Right kidney (tissue), 9 donors: ENCODE measurements at places on chromosomes 12 and 14.

GRCh38 chr12:115860619-115861018 is 416.9 kb downstream of the MED13L start:
- no peak for DNase-seq

DNA sequence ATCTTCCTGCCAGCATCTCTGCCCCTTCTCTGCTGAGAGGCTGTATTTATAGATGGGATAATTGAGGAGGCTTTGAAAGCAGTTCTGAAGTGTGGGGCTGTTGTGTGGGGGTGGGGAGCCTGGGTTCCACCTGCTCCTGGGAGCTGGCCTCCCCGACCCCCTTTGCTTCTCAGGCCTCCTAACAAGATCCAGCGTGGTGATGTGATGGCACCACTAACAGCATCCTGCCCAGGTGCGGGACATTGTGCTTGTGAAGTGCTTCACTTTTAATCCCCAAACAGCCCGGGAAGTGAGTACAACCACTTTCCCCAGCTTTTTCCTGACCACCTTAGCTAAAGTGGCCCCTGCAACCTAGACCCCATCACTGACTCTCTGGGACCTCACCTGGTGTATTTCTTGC is 95.1 kb upstream of the NRXN3 start:
- DNase-seq = no peak

GRCh38 chr12:57765003-57765697 is 1.7 kb downstream of the CYP27B1 start:
- peak; percentile 60 for DNase-seq

DNA sequence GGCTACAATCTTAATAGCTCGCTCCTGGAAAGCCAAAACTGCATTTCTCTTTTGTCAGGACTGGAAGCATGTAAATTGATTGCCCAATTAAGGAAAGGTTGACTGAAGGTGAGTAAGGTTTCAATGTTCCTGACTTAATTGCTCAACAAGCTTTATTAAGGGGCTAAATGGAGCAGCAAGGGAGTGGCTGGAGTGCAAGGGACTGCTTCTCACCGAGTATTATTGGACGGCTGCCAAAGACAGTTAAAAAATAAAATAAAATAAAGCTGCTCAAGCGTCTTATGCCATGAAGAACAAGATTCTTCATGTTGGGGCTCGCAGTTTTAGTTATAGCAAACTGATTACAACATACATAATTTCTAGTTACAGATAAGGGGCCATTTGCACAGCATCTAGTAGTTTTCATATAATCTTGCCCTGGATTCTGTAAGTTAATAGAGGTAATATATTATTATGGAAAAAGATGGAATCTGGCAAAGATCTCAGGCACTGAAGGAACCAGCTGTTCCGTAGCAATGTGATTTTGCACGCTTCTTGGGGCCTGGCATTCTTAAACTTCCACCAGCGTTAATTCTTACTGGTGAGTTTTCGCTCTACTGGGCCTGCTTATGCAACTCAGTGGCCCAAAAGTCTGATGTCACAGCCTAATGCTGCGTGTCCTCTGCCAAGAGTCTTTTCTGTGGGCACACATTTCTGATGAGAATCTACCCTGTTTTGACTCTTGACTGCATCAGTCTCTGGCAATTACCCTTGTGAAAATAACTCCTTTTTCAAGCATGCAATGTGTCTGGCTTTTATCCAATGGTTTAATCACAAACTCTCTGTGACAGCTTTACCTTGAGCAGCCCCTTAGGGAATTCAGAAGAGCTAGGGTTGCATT is 108.5 kb downstream of the SLC38A1 start:
- peak; percentile 57 for DNase-seq

DNA sequence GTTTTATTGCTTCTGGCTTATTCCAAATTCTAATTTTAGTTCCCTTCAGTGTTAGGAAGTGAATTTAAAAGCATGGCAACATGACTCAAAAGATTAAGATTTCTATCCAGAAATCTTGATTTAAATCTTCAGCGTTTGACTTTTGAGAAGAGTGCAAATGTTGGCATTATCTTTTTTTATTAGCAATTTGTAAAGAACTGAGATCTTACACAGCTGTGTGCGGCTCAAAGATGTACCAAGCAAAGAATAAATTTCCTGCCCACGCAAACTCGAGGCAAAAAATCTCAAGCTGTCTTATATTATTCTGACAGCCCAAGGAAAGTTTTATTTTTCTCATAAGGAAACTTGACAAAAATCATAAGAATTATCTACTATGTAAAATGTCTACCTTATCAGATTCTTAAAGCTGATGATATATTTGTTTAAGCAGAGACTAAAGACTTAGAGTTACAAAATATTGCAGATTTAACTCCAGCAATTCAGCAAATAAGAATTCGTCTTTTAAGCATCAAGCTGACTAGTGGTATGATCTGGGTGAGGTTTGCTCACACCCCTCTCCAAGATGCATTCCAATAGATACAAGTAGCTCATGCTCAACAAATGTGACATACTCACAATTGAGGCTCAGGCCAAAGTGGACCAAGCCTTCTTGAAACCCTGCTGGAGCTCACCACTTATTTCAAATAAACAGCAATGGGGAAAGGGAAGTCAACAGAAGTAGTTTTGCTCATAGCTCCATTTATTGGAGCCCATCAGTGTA is 47.4 kb upstream of the POC1B start:
- DNase-seq = no peak

GRCh38 chr14:93788543-93789227 is 400 bp upstream of the PRIMA1 start:
- DNase-seq = peak; percentile 80

DNA sequence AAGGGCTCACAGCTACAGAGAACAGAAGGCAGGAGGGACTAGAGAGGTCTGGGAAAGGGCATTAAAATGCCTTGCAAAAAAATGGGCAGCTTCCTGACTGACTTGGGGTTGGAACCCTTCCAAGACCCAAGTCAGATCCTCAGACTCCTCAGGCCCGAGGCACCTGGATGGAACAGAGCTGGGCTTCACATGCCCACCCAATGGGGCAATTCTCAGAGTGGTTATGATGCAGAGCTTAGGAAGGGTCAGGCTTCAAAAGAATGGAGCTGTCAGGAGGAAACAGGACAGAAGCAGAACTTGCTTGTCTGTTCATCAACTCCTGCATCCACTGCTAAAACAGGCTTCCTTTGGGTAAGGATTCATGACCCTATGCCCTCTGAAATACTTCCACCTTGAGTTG is 9.7 kb upstream of the KRT1 start:
- no peak for DNase-seq

DNA sequence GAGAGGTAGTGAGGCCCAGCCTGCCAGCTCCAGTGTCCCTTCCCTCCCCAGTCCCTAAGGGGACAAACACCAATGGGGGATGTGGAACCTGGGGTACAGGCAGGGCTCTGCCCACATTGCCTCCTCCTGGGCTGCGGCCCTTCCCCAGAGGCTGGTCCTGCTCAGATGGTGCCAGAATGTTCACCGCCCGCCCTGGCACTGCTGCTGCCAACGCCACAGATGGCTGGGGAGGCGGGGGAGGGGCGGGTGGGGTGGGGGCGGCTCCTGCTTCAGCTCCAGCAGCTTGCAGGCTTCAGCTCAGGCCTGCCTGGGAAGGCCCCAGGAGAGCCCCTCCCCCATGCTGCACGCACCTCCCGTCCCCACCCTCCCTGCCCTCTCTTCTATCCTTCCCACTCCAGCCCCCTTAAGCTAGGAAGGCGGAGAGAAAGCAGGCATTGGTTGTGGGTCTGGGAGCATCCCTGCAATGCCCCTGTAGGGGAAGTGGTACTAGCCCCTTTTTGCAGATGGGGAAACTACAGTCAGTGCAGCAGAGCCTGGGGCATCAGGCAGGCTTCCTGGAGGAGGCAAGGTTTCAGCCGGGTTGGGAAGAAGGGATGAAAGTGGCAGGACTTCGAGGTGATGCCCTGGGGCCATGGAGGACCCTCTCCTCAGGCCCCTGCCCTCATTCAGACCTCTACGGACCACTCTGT is 2.0 kb upstream of the BEGAIN start:
- no peak for DNase-seq

DNA sequence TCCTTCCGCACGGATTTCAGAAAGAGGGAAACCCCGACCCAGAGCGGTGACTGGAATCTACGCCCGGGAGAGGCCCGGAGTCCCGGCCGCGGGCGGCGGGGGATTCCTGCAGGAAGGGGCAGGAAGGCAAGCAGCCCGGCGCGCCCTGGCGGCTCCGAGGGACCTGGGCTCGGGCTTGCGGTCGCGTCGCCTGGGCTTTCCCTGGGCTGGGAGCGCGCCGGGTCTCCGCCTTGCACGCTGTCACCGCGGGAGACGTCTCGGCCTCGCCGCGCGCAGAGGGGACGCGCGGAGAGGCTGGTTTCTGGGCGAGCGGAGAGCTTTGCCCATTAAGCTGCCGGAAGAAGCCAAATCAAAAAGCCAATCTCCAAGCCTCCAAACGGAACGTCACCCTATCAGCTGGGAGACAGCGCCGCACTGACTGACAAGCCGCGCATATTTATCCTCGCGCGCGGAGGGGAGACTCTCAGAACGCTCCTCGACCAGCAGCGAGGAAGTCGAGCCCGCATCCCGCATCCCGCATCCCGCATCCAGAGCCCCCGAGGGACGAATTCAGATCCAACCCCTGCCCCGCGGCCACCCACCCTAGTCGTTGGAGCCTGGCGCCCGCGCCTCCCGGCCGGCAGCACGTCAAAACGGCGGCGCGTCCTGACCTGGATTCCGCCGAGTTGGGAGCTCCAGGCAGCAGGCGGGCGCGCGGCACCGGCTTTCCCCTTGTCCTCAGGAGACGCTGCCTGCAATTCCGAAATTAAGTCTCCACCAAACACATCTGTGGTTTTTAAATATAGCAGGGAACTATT is at the start of gene SLC8A3:
Gene SLC8A3, minus strand, starts transcription at position 293 of the 797 bp plus-strand sequence. CDS start 20,529 bp downstream, outside the sequence.
- peak; percentile 72 for DNase-seq

DNA sequence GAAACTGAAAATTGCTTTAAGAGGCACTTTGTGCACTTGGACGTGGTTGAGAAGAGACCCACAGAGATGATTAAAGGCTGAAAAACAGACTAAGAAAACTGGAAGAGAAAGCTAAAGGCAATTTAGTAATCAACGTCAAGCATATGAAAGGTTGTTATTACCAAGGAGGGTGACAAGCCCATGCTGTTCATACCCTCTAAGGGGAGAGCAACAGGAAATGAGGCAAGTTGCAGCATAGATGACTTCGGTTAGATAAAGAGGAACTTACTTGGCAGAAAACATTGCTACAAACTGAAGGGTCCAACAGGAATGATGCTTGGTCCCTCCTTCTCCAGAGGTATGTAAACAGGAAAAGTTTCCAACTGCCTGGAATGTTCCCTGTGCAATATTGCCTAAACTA is 107.8 kb downstream of the DUSP6 start:
- DNase-seq = no peak

DNA sequence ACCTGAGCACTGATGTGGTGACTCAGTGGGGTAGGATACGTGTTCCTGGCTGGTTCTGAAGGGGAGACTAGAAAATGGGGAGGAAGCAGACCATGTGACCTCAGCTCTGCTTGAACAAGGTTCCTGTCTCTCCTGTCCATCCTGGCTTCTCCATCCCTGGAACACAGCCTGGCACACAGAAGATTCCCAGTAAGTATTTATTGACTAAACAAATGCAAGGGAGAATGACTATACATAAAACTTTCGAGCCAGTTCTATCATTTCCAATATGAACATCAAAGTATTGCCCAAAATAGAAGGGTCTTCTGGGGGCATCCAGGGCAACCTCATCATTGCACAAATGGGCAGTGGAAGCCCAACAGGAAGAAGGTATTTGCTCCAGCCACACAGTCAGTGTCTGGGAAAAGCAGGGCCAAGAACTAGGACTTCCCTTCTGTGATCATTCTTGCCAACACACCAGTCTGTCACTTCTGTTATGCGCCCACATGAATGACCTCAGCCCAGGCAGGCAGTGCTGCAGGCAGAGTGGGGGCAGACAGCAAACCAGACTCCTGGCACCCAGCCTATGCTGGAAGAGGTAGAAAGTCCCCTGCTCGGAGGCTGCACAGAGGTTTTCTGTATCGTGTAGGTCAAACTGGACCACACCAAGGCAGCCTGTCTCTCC is 5.6 kb upstream of the SERPINA9 start:
- no peak for DNase-seq

- DNase-seq = no peak
Observed at GRCh38 chr14:49033131-49033530, 553.0 kb downstream of the RPS29 start.

- no peak for DNase-seq
Observed at GRCh38 chr12:31899109-31899508, 60.1 kb upstream of the RESF1 start.

- no peak for DNase-seq
Observed at GRCh38 chr12:112713471-112713870, 78.1 kb upstream of the RPH3A start.

GRCh38 chr12:120940799-120941198 is 36.6 kb upstream of the SPPL3 start:
- DNase-seq = no peak

- no peak for DNase-seq
Observed at GRCh38 chr12:1728824-1729223, 38.0 kb downstream of the ADIPOR2 start.

DNA sequence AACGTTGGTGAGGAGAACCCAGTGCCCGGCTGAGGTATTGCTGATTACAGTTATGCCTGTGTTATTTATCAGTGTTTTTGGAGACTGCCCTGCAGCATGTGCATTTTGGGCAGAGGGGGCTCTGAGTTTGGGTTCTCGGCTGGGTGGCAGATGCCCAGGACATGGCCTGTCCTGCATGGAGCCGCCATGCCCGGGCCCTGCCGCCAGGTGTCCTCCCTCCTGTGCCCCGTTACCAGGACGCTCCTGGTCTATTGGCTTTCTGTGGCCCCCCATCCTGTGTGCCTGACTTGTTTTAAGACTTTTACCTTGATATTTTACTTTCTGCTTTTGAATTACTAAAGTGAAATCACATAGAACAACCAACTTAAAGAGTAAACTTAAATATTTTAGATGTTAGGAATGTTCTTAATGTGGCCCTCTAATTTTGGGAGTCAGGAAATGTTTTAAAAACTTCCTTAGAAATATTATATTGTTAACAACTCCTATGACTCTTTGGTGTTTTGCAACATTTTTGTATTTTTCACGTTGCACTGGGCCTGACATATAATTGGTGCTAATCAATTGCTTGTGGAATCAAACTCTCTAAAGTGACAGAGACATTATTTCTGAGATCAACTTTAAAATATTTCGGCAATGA is 51.8 kb downstream of the PRIMA1 start:
- DNase-seq = no peak

- DNase-seq = no peak
Observed at GRCh38 chr12:123741937-123742572, 20.0 kb upstream of the DNAH10 start.

GRCh38 chr14:100609331-100609870 is 22.2 kb upstream of the BEGAIN start:
- DNase-seq = no peak

DNA sequence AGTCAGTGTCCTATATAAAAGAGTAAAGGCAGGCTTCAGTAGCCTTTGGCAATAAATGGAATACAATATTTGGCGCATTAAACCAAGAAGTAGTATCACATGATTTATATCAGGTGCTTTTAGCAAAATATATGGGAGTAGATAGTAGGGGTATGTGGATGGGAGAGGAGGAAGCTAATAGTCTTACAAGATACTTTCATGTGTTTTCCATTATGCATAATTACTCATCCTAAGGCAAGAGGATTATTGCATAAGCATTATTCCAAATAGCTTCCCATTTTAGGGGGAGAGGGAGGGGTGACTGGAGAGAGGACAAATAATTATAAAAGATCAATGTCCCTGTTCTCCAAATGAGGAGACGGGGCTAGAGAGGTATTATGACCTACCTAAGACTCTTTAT is 104.3 kb downstream of the DUSP6 start:
- DNase-seq = no peak

GRCh38 chr14:65620195-65620594 is 207.7 kb downstream of the FUT8 start:
- no peak for DNase-seq

GRCh38 chr12:19893514-19893913 is 454.2 kb downstream of the AEBP2 start:
- DNase-seq = no peak

GRCh38 chr14:96762650-96763049 is 34.5 kb upstream of the VRK1 start:
- no peak for DNase-seq
